ENCODE measurements at places on chromosomes 3 and 15.

DNA sequence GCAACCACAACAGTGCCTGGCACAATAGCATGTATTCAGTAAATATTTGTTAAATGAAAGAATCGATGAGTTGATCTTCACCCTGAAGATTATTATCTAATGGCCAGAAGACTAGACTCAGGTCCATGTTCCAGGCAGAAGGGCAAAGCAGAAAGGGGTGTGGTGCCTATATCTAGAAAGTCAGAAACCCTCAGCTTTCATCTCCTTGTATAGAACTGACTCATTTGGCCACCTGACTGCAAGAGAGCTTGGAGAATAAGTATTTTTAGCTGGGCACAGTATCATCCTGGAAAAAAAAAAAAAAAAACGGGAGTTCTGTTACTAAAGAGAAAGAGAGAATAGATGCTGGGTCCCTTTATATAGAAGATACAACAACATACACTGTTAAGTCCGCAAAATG lies 69.7 kb upstream of the SPRED1 start:
- no peak overlapping the region for H3K4me3 ChIP-seq
- H3K4me1 ChIP-seq = peaks cover 9% of the 10 kb centered on the region
- no peaks in the 10 kb centered on the region for H3K27me3 ChIP-seq
- H3K27ac ChIP-seq = no peak overlapping the region
- H3K36me3 ChIP-seq = no peaks in the 10 kb centered on the region
- DNase-seq = no peak

GRCh38 chr3:74288761-74289160 lies 325.7 kb downstream of the CNTN3 start:
- no peak for DNase-seq
- no peak overlapping the region for H3K27ac ChIP-seq
- H3K27me3 ChIP-seq = no peaks in the 10 kb centered on the region
- H3K36me3 ChIP-seq = no peaks in the 10 kb centered on the region
- no peaks in the 10 kb centered on the region for H3K4me1 ChIP-seq
- H3K4me3 ChIP-seq = no peak overlapping the region

DNA sequence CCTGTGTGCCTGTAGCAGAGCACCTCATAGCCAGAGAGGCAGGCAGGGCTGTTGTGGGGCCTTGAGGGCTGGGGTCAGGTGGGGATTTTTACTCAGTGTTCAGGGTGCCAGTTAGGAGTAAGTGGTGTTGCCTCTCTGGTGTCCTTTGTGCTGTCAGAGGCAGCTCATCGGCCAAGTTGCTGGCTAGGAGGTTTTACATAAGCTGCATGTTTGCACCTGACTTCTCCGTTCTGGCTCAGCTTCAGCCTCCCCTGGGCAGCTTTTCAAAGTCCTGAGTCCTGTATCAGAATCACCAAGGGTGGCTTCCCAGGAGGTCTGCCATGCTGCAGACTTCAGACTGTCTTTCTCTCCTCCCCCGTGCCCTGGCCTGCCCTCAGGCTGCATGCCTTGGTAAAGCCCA lies 242.6 kb upstream of the TPM1 start:
- no peaks in the 10 kb centered on the region for H3K27me3 ChIP-seq
- H3K27ac ChIP-seq = no peak overlapping the region
- H3K36me3 ChIP-seq = peaks cover 6% of the 10 kb centered on the region
- no peak for DNase-seq

DNA sequence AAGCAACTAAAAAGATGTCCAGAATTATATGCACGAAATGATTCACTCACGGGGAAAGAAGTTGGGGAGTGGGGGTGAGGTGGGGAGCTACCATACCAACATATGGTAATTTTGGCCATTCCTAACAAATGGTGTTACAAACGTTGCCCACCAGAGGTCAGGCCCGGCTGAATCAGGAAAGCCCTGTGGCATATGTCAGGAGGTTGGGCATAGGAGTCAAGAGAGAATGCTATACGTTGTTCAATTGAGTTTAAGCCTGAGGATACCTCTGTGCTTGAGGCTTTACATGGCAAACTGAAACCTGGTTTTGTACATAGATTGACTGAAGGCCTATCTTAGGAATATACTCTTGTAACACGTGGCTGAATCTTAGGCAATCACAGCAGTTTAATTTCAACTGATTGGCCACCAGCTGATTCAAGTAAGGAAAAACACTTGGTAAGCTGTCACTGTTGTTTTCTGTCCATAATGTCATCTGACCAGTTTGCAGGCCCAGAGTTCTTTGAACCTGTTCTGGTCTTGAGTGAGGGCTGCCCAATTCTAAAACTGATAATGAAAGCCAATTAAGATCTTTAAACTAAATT lies 23.4 kb upstream of the SLC2A2 start:
- no peak overlapping the region for H3K27ac ChIP-seq
- no peak overlapping the region for H3K4me3 ChIP-seq
- peak; percentile 48 for DNase-seq
- H3K36me3 ChIP-seq = no peaks in the 10 kb centered on the region

- DNase-seq = no peak
- H3K4me1 ChIP-seq = peaks cover 8% of the 10 kb centered on the region
- no peak overlapping the region for H3K27ac ChIP-seq
- no peaks in the 10 kb centered on the region for H3K27me3 ChIP-seq
- H3K36me3 ChIP-seq = no peaks in the 10 kb centered on the region
- H3K4me3 ChIP-seq = no peak overlapping the region
Measured at GRCh38 chr15:62509395-62509958, 344.4 kb upstream of the C2CD4B start.

DNA sequence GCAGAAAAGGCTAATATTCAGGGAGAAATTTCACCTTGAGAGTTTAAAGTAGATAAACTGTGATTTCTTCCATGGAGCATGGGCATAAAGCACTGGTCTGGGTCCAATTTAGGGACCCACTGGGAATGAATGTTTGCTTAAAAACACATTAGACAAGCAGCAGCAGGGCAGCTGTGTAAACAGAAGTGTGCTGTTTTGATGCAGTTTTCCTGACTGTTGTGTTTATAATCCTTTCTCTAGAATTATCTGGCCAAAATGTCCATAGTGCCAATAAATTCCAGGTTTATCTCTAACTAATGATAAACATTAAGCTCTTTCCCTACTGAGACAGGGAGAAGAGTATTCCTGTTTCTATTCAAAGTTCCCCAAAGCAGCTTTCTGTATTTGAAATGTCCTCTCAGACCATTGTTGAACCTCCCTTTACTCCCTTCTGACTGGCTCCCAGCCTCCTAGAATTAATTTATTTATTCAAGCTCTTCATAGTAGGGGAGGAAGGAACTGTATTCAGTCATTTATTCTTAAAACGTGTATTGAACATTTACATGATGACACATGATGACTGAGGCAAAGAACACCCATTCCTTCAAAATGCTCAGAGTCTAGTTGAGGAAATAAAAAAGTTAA lies 7.0 kb upstream of the TM4SF18 start:
- H3K27me3 ChIP-seq = no peaks in the 10 kb centered on the region
- H3K36me3 ChIP-seq = no peaks in the 10 kb centered on the region
- no peak overlapping the region for H3K4me3 ChIP-seq
- H3K4me1 ChIP-seq = no peaks in the 10 kb centered on the region
- no peak for DNase-seq

GRCh38 chr3:3288255-3288654 lies 108.8 kb upstream of the CRBN start:
- no peaks in the 10 kb centered on the region for H3K36me3 ChIP-seq
- H3K27ac ChIP-seq = no peak overlapping the region
- H3K4me3 ChIP-seq = no peak overlapping the region
- no peaks in the 10 kb centered on the region for H3K4me1 ChIP-seq
- DNase-seq = no peak

DNA sequence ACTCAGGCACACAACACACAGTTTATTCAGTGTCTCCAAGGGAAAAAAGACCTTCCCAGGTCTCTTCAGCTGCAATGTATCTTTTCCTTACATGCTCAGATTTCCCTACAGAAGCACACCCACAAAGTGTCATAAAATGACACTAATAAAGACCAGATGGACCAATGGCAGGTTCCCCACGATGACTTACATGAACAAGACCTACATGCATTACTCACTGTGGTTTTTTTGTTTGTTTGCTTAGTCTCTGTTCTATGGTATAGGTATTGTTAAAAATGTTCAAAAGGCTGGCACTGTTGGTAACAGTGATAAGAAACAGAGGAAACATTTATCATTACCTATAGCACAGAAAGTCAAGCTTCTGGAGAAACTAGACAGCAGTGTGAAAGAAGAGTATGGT lies 318.2 kb upstream of the TMCO5A start:
- no peak overlapping the region for H3K4me3 ChIP-seq
- H3K27me3 ChIP-seq = no peaks in the 10 kb centered on the region
- no peak overlapping the region for H3K27ac ChIP-seq
- H3K36me3 ChIP-seq = no peaks in the 10 kb centered on the region

- peaks cover 3% of the 10 kb centered on the region for H3K4me1 ChIP-seq
- no peak for DNase-seq
- H3K36me3 ChIP-seq = no peaks in the 10 kb centered on the region
- H3K27me3 ChIP-seq = no peaks in the 10 kb centered on the region
Measured at GRCh38 chr15:67501177-67501835, 19.6 kb upstream of the C15orf61 start.

DNA sequence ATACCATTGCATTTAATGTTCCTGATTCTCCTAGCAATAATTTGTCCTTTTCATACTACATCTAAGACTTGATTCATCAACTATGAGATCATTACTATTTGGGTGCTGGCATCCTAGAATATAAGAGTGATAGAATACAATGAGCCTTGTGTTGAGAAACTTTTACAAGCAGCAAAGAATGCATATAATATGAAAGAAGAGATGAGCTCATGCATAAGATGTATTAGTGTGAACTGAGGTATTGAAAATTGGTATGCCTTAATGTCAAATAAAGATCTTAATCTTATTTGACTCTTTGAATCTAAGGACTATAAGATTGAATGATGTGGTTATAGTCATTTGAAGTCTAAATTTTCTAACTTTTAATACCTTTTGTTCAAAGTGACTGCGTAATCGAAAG lies 220.0 kb upstream of the ARHGEF26 start:
- DNase-seq = no peak
- H3K27ac ChIP-seq = no peak overlapping the region
- H3K36me3 ChIP-seq = no peaks in the 10 kb centered on the region
- no peaks in the 10 kb centered on the region for H3K27me3 ChIP-seq
- H3K4me1 ChIP-seq = no peaks in the 10 kb centered on the region
- no peak overlapping the region for H3K4me3 ChIP-seq

DNA sequence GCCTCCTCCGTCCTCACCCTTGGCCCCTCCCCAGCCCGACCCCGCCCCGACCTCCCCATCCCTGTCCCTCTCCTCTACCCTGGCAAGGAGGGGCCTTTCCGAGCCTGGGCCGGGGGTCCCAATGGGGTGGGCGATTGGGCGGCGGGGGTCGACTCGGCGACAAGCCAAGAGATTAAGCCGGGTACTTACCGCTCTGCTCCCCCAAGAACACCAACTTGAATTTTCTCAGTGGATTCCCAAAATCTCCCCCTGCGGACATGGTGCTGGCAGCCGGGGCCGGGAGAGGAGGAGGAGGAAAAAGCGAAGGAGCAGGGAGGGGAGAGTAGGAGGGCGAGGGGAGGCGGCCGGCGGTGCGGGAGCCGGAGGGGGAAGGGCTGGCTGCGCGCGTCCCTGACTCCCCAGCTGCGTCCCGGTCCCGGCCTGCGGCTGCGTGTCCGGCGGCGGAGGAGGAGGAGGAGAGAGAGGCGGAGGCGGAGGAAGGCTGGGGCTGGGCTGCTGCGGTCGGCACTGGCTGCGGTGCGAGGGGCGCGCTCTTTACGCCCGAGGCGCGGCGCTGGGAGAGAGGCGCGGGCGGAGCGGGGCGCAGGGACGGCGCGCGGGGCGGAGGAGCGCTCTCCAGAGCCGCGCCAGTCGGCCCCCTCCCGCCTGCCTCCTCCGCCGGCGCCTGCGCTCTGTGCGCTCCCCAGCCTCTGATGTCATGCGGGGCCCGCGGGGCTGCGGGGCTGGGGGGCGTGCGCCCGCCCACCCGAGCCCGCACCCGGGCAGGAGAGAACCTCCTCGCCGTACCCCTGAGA lies at the start of gene RAB6B:
RAB6B (minus strand) TSS at position 675 of the 794 bp plus-strand sequence; CDS start at position 259, 416 bp downstream.
- H3K4me1 ChIP-seq = peaks cover 27% of the 10 kb centered on the region
- peaks cover 15% of the 10 kb centered on the region for H3K27me3 ChIP-seq
- H3K4me3 ChIP-seq = peak within 1 kb of the TSS; percentile 54
- no peaks in the 10 kb centered on the region for H3K36me3 ChIP-seq

DNA sequence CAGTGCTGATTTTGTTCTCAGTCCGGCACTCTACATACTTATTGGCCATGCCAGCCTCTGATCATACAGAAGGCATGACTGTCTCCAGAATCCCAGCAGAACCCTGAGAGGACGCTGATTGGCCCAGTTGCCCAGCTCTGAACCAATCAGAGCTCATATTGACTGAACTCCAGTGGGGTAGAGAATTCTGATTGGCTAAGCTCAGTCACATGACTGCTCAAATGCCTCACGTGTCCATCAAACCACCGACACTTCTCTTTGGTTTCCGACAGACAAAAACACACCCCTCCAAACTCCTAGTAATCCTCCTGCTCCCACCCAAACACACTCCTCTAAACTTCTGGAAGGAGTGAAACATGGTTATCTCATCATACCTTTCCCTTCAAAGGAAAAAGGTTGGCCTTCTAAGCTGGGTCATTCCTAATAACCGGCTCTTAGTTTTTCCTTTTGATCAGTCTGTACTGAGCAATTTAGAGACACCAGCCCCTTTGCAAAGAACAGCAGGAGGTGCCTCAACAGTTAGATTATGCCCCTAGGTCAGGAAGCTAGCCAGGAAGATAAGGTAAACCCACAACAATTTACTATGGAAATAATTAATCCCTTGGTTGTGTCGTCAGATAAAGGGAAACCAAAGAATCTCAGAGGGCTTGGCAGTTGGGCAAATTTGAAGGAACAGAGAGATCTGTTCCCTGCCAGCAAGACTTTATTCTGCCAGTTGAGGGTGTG lies 187.8 kb downstream of the TLE3 start:
- H3K27me3 ChIP-seq = no peaks in the 10 kb centered on the region
- H3K36me3 ChIP-seq = no peaks in the 10 kb centered on the region
- H3K4me1 ChIP-seq = peaks cover 16% of the 10 kb centered on the region
- DNase-seq = no peak

All from neuronal stem cell (in vitro differentiated cells).